ENCODE measurements at places on chromosomes 7 and 10.
A peak's percentile ranks its signal among the peaks of the same experiment; 100 is the strongest.

GRCh38 chr7:28718055-28718481 is 240.1 kb downstream of the TRIL start:
- DNase-seq, result no peak

GRCh38 chr10:23686722-23687121 is 247.8 kb downstream of the OTUD1 start:
- DNase-seq, result no peak

- no peak for DNase-seq
These were observed 105.5 kb upstream of the TMEM72 start for GRCh38 chr10:44805466-44806210.

- DNase-seq, result no peak
These were observed 27.0 kb upstream of the PRSS1 start for GRCh38 chr7:142722248-142722794.

DNA sequence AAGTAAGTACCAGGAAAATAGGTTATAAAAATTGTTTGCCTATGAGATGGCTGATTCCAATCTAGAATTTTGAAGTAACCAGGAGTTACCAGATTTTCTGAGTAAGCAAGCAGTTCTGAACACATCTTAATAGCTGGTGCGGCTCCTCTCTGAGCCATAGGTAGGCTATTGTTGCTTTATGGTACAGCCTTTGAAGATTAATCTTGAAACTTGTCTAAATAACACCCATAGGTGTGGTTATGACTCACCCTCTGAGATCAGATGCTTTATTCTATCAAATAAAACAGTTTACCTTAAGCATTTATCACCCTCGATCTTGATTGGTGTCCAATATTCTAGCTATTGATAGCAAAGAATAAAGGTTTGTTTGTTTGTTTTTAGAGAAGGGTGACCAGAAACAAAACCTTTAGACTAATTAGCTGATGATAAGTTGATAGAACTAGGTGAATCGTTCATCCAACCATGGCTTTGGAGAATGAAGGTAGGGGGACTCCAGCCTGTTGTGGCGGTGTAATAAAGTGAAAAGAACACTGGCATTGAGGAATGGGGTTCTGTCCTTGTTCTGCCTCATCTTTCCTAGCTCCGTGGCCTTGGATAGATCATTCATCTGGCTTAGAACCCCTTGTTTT is 72.2 kb downstream of the VTI1A start:
- no peak for DNase-seq

DNA sequence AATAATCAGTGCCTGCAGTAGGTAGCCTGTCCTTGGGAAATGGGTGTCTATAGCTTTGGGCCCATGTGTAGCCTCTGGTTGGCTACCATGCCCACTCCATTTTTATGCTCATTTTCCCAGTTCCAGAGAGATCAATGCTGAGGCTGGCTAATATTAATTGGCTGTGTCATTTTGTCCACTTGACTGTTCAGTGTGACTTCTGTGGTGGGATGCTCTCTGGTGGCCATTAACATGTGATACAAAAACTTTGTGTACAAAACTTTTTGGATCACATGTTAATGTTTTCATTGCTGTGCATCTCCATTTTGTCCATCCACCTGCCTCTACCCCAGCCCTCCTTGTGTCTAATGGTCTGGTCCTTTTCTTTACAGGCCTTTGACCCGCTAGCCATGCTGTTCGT is 22.7 kb downstream of the VIM start:
- DNase-seq, result no peak

- DNase-seq, result peak; percentile 16
These were observed 34.6 kb upstream of the SLC35G1 start for GRCh38 chr10:93859049-93859655.

- no peak for DNase-seq
These were observed 49.4 kb downstream of the MRPL32 start for GRCh38 chr7:42981601-42982000.

GRCh38 chr10:37496061-37496460 is 361.3 kb downstream of the ZNF248 start:
- no peak for DNase-seq

- no peak for DNase-seq
These were observed 197.4 kb downstream of the RNLS start for GRCh38 chr10:88385601-88386203.

- peak; percentile 75 for DNase-seq
These were observed 41.5 kb downstream of the PYROXD2 start for GRCh38 chr10:98373260-98374040.

GRCh38 chr10:53458007-53458406 is 685.4 kb upstream of the MBL2 start:
- DNase-seq, result no peak

DNA sequence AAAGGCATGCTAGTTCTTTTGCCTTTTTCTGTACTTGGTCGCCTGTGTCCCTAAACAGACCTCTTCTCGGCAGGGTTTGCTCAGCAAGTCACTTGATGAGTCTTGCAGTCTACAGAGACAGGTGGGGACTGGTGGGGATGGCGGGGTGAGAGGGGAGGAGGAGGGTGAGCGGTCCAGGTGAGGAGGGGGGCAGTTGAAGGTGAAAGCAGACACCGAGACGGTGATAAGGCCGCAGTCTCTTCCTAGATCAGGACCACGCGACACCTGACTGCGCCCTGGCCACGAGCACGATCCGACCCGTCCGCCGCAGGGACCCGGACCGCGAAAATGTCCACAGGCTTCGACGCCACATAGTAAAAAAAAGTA is 566 bp downstream of the ASNS start:
- no peak for DNase-seq

All from umbilical cord (tissue), 2 donors.